ENCODE measurements at places on chromosomes 13 and 19. TPM values are rescaled to one million over a fixed set of nuclear protein-coding genes. Genes with fewer than 3 reads are reported as not detected.

DNA sequence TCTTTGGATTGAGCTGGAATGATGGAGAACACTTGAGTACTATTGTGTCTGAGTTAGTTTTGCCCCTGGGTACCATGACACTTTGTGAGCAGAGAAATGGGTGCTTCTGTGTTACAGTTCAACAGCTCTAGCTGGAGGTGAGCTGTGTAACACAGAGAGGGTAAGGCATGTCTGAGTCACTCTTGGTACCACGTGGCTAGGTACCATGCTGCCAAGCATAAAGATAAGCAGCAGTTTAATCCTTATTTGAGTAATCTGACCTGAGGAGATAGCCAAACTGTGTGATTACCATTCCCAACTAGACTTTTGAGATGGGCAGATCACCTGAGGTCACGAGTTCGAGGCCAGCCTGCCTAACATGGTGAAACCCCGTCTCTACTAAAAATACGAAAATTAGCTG lies 122.0 kb downstream of the OLFM4 start:
- DNase-seq: no peak

- no peak for DNase-seq
Observed at GRCh38 chr19:29404951-29405727, 120.7 kb upstream of the VSTM2B start.

- DNase-seq: no peak
Observed at GRCh38 chr13:106110241-106110855, 425.1 kb downstream of the EFNB2 start.

PEX11G gene
- 1.9 TPM for total RNA-seq

Measured in heart right ventricle (tissue), 16 donors.